ENCODE measurements at places on chromosomes 7 and 10.

DNA sequence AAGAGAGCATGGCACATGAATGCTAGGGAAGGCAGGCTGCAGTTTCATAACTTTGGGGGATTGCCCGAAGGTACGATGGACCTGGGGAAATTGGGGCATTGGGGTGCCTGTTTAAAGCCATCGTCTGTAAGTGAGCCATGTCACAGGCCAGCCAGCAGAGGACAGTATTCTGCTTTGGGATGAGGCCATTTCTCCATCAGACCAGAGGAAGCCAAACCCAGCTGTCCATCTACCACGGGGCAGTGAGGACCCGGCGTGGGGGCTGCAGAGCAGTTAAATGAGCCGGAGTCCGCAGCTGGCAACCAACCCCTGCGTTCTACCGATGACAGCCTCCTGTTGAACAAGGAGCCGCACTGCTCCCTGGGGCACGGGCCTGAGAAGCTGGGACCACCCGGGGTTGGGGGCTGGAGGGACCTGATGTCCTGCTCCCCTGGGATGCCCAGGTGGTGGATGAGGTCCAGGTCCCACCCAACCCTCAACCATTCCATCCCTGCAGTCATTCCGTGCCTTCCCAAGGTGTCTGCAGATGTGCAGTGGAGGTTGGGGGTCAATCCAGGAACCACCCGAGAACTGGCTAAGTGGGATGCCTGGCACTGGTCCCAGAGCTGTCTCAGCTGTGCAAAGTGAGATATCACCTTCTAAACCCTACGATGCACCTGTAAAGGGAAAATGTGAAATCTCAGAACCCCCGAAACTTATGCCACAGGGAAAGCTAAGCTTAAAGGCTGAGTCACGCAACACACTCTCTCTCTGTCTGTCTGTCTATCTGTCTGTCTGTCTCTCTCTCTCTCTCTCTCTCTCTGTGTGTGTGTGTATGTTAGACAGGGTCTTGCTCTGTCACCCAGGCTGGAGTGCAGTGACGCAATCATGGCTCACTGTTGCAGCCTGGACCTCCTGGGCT, 12.1 kb upstream of the RHBDD2 start:
- peak; percentile 71 for DNase-seq

- DNase-seq: no peak
Measured at GRCh38 chr7:139647814-139648390, 124.4 kb downstream of the CLEC2L start.

DNA sequence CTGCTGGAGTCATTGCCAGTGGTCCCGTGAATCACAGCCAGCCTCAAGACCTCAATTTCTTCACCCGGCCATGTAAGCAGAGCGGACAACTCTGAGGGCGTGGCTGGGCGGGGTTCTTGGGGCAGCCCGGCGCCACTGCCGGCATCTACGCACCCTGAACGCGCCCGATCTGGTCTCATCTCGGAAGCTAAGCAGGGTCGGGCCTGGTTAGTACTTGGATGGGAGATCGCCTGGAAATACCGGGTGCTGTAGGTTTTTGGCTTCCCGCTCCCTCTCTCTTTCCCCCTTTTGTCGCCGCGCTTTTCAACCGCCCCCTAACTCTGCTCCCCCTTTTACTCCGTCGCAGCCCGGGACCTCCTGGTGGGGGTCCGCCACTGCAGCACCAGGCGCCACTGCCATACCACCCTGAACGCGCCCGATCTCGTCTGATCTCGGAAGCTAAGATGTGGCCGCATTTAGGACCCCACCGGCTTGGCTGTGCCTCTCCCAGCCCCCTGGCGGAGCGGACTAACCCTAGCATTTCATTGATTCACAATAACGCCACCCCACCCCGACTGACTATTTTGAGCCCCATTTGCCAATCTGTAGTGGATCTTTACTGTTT, 25.3 kb downstream of the GARIN1A start:
- no peak for DNase-seq

DNA sequence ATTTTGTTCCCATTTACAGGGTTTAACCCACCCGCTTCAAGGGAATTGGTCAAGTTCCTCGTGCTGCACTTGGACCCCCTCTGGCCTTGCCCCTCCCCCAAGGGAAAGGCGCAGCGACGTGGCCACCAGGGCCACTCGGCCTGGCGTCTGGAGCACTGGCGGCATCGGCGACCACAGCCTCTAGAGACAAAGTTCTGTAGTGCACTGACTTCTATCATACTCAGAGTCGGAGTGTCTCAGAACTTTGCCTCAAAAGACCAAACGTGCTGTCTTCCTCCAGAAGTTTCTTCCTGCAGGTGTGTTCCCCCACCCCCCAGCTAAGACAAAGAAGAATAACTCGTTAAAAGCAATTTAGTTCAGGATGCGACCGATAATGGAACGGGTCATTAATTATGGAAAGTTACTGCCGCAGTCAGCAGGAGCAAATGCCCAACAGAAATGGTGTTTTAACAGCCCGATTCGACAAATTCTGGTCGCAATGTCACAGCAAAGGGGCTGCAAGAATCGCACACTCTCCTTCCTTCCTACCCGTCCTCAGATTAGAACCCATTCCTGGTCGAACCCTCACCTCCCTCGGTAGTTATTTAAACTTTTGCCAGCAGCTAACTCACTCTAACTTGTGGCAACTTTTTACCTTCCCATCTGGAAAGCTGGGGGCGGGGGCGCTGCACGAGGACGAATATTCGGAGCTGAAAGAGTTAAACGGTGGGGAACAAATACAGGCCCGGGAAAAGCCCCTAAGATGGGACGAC, 202.1 kb upstream of the NFE2L3 start:
- DNase-seq: no peak

GRCh38 chr10:69419744-69420126, 3.0 kb upstream of the TACR2 start:
- no peak for DNase-seq

DNA sequence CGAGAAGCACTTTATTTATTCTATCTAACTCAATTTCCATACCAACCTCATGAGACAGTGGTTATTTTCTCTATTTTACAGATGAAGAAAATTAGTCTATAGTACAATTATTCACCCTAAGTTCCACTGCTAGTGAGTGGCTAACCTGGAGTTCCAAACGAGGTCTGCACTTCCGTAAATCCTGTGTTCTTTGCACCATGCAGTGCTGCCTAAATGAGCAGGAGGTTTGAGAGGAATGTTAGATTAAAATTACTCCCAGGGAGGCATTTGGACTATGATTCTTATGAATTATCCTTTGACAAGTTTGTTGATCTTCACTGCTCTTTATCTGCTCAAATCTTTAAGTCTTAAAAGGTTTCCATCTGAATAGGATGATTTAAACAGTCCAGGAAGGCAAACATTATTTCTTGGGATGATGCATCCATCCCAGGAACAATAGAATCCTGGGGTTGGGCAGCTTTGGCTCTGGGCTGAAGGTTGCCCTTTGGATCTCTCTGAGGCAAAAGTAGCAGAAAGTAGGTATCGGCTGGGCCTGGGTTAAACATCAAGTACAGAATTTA, 400.8 kb downstream of the REEP3 start:
- no peak for DNase-seq

- DNase-seq: no peak
Measured at GRCh38 chr10:65346466-65346865, 1579.4 kb upstream of the LRRTM3 start.

GRCh38 chr7:14275356-14275755, 285.9 kb upstream of the ETV1 start:
- DNase-seq: no peak

DNA sequence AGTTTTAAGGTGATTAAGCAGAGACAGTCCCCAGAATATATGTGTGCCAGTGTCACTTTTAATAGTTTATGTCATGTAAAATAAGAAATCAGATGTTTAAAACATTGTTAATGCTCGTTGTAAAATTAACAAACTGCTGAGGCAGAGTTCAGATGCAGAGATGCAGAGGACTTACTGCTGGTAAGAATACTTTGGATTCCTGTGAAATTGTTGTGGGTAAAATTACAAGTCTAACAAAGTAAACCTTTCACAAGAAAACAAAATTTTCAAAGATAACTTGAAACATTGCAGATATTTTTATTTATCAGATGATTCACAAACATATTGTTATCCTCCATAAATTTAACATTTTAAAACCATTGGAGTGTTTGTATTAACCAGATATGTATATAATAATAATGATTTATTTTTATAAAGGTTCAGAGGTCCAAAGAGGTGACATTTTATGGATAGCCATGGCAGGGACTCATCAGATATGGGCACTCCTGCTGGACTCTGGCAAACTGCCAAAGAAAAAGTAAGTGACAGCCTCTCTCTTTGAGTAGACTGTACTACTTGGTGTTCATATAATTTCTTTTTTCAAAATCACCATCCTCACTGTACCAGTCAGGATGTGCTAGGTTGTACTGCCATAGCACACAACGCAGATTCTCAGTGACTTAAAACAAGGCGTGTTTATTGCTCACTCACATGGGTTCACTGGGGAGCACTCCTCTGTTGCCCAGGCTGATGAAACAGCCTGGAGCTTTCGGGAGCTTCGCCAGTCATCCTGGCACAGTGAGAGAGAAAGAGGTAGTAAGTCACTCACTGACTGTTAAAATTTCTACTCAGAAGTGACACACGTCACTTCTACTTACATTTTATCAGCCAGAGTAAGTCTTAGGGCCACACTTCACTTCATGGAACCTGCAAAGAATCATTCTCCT, 43.5 kb downstream of the NHLRC2 start:
- no peak for DNase-seq

GRCh38 chr10:48533951-48534720, 70.7 kb downstream of the ARHGAP22 start:
- no peak for DNase-seq

DNA sequence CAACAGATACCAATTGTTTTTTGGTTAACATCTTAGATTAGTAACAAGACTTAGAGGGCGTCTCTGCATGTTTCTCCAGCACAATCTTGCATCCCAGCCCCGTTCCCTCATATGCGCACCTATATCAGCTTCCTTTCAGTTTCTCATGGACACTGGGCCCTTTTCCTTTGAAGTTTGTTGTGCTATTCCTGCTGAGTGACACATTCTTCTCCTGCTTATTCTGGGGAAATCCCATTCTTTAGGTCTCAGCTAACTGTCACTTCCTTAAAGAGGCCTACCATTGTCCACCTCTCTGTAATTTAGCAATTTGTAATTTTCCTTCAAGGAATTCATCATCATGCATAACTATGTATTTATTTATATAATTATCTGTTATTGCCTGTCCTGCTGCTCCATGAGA, 110.3 kb upstream of the STEAP1B start:
- no peak for DNase-seq

GRCh38 chr10:131901181-131901829, 497 bp downstream of the PPP2R2D start:
- peak; percentile 32 for DNase-seq

- no peak for DNase-seq
Measured at GRCh38 chr10:2777666-2778355, 289.5 kb upstream of the PFKP start.

DNA sequence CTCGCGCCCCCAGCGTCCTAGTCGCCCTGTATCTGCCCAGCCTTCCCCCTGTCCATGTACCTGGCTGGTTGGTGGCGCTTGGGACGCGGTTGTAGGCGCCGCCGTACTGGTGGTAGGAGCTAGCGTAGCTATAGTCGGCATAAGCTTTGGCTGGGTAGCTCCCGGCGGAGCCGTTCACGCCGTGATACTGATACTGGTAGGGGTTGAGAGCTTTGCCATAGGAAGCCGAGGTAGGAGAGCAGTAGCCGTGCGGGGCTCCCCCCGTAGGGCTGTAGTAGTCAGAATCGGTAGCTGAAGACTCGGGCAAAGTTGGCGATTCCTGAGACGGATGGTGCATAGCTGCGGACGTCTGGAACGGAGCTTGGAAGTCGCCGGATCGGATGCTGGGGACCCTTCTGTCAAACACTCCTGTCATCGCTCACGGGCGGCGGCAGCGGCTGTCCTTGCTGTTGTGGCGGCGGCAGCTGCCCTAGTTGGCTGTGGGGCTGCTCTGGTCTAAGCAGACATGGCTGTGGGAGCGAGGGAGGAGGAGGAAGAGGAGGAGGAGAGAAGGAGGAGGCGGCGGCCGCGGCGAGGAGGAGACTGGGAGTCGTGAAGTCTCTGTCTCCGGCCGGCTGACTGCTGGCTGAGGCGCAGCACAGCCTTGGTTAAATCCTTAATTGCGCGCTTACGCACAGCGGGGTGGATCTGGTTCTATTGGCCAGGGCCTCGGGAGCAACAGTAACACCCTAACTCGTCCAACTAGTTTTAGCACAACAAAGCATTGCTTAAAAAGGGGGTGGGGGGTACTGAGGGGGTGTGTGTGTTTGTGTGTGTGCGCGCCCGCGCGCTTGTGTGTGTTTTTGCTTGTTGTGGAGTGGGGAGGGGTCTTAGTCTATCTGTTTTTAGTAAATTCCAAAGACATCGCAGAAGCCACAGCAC, at the start of gene DLX5:
DLX5 (minus strand) TSS at position 623 of the 921 bp plus-strand sequence; CDS start at position 415, 208 bp downstream.
- DNase-seq: no peak

DNA sequence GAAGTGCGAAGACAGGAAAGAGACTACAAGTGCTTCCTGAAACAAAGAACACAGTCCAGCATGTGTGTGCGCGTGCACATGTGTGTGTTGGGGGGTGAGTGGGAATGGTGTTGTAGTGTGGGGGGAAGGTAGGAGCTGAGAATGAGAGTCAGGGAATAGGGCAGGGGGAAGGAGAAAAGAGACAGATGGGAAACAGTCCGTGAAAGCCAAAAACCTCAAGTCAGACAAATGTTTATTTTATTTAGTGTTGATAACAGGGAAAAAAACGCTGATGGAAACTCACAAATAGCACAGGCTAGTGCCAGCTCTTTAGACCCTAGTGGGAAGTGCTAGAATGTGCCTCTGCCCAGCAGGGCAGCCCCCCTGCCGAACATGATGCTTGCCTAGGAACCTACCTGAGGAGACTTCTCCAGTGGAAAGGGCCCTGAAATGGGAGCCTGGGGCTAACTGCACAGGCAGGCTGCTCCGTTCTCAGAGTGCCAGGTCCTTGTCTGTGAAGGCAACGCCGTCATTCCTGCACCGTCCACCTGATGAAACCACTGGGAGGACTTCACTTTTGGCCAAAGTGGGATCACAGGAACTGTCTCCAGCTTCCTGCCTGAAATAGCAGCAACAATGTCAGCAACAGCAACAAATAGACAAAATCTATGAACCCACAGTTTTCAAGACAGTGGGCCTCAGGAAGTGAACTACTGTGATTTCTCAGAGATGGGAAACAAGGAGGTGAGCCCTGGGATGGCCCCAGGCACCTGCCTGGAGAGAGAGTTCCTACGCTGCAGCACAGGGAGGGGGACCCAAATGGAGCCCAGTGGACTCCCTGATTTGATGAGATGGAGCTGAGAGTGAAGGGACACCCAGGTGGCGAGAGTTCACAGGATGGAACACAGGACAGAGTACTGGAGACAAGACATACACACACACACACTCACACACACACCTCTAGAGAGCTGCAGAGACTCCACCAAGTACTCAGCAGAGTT, 379.7 kb downstream of the RPS24 start:
- no peak for DNase-seq
